Stimulated activated CD8-positive, alpha-beta memory T cell treated with anti-CD3 and anti-CD28 coated beads, Interleukin-15, amount 100 ng/mL, for 48 hours (primary cell): ENCODE measurements at places on chromosomes 6 and 20.

DNA sequence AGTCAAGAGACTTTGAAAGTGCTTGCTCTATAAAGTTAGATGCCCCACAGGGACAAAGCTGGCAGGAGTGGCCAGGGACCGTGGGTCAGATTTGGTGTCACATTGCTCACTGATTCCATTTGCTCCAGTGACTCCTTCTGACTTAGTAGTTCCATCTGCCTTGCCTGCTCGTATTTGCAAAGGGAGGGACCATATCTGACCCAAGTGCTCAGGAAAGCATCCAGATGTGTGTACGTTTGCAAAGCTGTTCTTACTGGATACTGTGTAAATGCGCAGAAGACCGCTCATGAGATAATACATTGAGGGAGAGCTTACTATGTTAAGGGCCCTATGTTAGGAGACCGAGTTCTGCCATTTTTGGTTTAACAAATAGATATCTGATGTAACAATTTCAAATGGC is 21.2 kb upstream of the CCN6 start:
- no peak for DNase-seq

DNA sequence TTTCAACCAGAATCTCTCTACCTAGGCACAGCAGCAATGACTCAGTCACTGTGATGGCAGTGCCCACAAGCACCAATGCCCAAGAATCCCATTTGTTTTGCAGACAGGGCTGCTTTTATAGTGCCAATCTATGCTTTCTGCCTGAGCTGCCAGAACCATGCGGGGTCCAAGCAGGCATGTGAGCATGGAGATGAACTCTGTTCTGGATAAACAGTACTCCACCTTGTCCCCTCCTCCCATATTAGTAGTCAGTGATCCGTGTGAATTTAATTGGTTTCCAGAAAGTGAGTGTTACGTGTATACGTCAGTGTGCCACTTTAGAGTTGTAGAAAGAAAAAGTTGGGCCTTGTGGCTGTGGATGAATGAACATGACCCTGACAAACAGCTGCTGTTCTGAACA is 79.4 kb downstream of the SASH1 start:
- DNase-seq: no peak

- no peak for DNase-seq
Observed at GRCh38 chr20:25038591-25039015, 19.3 kb downstream of the ACSS1 start.

DNA sequence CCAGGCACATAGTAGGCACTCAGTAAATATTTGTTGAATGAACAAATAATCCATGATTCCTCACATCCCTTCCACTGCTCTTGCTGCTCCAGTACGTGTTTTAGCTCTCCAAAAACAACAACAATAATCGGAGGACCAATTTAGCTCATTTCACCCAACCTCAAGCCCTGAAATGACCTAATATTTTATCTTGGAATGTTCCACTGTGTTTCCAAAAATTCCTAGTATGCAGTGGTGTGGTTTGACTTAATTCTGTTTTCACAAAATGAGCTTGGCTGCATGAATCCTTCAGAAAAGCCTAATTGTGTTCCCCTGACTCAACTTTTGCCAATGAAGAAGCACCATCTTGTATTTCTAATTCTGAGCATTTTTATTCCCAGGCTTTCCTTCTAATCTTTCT is 168.0 kb upstream of the PHACTR1 start:
- DNase-seq: no peak

- DNase-seq: no peak
Observed at GRCh38 chr6:125212377-125212776, 58.8 kb downstream of the TPD52L1 start.

DNA sequence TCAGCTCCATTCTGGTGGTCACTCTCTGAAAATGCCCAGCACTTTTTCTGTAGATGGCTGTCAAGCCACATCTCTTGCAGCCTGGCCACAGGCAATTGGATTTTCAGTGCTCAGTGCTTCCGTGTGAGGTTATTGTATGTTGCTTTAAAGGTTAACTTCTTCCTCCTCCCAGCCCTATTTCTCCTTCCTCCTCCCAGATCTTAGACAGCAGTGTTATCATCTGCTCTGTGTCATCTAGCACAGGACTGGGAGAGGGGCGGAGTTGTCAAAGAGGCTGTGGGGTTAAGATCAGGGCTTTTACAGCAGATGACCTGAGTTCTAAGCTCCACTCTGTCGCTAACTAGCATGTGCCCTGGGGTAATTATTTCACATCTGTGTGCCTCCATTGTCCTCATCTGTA is 129.0 kb downstream of the PHACTR3 start:
- no peak for DNase-seq
